SHP77 treated with DMSO at 0.1 percent for 48 hours (cell line): ENCODE measurements at places on chromosomes 16 and 17.

DNA sequence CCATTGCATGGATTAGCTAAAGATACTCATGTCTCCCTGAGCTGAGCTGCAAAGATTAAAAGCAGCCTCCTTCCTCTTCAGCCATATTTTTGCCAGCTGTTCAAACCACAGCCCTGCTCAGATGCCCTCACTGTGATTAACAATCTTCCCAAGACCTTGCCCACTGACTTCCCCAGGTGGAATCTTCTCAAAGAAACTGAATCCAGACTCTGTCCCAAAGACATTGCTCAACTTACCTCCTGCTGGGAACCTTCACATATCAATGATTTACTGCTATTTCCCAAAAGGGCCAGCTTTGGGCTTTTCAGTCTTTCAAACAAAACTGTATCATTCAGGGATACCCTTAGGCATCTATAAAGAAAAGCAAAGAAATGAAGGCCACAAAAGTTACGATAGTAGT lies 9.2 kb downstream of the C17orf67 start:
- DNase-seq = no peak

DNA sequence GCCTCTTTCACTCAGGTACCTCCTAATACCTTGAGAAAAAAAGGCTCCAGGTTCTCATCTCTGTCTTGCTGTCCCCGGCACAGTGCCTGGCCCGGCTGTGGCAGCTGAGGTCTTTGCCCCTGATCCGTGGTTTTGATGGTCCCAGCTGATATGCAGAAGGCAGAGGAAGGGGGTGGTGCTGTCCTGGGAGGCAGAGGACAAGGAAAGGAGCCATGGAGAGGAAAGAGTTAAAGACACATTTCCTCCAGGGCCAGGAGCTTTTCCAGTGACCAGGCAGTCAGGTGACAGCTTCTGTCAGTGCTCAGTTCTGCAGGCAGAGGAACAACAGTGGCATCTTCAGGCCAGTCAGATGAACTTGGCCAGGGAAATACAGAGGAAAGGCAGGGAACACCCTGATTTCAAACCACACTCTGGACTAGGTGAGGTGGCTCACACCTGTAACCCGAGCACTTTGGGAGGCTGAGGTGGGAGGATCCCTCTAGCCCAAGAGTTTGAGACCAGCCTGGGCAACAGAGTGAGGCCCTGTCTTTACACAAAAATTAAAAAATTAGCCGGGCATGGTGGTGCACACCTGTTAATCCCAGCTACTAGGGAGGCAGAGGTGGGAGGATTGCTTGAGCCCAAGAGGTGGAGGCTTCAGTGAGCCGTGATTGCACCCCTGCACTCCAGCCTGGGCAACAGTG lies 3.3 kb upstream of the COG1 start:
- DNase-seq = peak; percentile 49

- no peak for DNase-seq
These were observed 622 bp downstream of the CUEDC1 start for GRCh38 chr17:57954397-57955182.

- DNase-seq = no peak
These were observed 394.8 kb downstream of the SLC39A11 start for GRCh38 chr17:72697602-72698146.

DNA sequence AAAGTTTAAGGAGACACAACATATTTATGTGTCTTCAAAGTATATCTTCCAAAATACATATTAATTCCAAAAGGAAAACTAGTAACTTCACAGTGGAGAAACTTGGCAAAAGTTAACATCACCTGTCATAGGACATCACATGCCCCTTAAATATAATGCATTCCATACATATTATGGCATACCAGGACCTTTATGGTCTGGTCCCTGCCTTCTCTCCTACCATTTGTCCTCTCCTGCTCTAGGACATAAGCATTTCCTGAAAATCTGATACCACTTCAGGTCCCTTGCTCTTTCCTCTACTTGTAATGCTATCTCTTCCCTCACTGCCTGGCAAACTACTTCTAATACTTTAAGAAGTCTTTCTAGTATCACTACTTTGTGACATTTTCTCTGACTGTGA lies 168.1 kb upstream of the RBL2 start:
- no peak for DNase-seq

DNA sequence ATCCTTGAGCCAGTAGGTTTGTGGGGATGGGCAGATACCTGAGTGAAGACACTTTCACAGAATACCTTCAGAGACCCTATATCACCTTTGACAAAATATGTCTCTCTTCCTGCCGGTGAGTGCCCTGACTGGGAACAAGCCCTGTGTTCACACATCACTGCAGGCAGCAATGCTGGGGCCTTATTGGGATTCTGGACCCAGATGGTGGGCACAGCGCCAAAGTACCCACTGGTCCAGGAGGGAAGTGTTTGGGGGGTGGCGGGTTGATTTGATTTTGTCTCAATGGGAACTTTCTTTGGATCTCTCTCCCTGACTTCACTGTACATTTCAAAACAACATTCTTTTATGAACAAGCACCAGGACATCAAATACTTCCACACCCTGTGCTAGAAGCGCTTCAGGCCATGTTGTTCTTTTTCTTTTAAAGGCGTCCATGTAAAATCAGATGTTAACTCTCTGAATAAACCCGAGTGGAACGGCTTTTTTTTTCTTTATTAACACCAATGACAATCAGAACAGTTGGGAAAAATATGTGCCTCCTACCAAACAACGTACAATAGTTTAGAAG lies 62.4 kb upstream of the AKTIP start:
- DNase-seq = no peak

DNA sequence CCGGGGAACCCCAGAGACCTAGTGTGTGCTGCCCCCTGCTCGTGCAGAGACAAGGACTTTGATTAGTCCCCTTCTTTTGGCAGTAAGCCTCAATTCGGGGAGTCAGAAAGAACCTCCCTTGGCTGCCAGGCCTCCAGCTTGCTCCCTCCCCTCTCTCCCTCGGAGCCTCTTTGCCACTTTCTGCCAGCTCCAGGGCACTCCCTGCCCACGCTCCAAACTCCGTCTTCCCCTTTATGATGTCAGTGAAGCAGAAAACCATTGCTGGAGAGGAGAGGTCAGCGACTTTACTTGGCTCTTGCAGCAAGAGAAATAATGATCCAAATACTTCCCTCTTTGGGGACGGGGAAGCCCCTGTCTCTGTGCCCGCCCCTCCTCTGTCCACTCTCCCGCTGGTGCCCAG lies 28.1 kb downstream of the TTYH2 start:
- DNase-seq = no peak

GRCh38 chr17:83155128-83156121 lies 76.0 kb downstream of the METRNL start:
- DNase-seq = no peak

DNA sequence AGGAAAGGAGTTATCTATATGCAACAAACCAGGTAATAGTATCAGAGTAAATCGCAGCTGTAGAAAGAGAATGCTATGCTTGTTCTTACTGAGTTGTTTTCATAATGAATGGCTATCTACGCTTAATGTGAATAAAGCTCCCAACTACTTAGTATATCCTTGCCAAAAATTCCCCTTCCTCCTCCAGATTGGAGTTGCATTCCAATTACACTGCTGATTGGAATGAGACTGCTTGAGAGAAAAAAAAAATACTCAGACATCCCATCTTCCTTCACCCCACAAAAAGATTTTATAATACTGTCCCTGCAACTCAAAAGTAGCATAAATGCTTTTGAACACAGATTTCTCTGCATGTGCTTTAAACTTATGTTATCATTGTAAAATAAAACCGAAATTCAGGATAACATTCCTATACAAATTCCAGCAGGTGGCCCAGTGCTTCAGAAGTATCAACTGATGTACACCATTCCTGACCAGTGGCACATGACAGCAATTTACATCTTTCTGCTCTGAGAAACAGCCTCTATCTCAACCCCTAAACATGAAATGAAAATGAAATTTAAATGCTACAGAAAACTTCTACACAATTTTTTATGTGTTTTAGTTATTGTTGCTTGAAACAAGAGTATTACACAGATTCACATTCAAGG lies 47.0 kb downstream of the SMURF2 start:
- DNase-seq = no peak

DNA sequence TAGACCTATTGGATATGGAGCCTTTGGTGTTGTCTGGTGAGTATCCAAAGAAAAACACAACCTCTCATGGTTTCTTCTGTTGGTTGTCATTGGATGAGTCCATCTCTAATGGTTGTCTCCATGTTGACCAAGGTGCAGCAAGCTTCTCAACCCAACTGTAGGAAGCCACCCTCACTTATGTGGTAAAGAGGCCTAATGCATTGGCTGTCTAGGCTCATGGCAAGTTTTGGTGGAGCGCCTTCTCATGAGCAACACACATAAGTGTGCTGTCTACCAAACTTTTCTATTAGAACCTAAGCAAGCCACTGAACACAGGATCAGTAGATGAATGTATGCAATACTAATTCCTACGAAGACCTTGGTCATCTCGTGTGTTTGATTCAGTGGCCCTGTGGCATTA lies 819 bp downstream of the NLK start:
- no peak for DNase-seq
